ENCODE measurements at places on chromosomes 12 and 14.

- DNase-seq, result no peak
Observed at GRCh38 chr14:99544991-99545390, 59.0 kb downstream of the CCDC85C start.

- no peak for DNase-seq
Observed at GRCh38 chr14:74239848-74240793, 872 bp downstream of the VSX2 start.

- DNase-seq, result no peak
Observed at GRCh38 chr14:102262929-102263462, 42.0 kb downstream of the MOK start.

- DNase-seq, result no peak
Observed at GRCh38 chr12:116552773-116553373, 6.3 kb upstream of the MAP1LC3B2 start.

GRCh38 chr14:24965934-24966578 is 83.9 kb downstream of the STXBP6 start:
- DNase-seq, result peak; percentile 90

GRCh38 chr14:65304239-65304638 is 108.3 kb upstream of the FUT8 start:
- DNase-seq, result no peak

GRCh38 chr12:45309836-45310626 is 94.1 kb downstream of the ANO6 start:
- DNase-seq, result peak; percentile 36

- no peak for DNase-seq
Observed at GRCh38 chr12:12983420-12984035, 16.5 kb downstream of the HEBP1 start.

GRCh38 chr14:105541218-105541875 is 15.0 kb downstream of the TMEM121 start:
- no peak for DNase-seq

- no peak for DNase-seq
Observed at GRCh38 chr12:56298828-56299227, 1.3 kb downstream of the CS start.

DNA sequence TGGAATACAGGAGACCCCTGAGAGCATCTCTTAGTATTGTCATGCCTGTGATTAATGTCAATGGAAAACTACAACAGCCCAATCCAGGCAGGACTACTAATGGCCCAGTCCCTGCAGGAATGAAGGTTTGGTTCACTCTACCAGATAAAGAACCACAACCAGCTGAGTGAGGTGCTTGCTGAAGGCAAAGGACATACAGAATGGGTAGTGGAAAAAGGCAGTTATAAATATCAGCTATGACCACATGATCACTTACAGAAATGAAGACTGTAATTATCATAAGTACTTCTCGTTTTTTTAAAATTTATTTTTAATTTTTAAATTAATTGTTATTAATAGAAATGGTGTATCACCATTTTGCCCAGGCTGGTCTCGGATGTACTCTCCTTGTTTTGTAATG is 17.2 kb upstream of the LPCAT3 start:
- DNase-seq, result no peak

GRCh38 chr12:43162138-43162537 is 389.9 kb downstream of the ADAMTS20 start:
- DNase-seq, result no peak

DNA sequence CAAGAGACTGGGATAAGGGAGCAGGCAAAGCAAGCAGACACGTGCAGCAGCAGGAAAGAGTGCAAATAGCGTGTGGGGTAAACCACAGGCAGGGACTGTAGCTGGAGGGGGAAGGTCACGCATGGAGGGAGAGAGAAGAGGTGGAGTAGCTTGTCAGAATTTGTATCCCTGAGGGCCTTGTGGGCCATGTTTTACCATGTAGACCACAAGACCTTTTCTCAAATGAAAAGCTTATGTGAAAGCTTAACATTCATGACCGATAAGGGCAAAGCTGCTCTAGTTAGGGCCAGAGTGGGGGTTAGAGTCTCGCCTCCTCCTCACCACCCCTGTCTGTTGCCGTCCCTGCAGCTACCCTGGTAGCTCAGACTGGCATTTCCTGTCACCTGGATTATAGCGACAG is 152.9 kb upstream of the E2F7 start:
- DNase-seq, result no peak

DNA sequence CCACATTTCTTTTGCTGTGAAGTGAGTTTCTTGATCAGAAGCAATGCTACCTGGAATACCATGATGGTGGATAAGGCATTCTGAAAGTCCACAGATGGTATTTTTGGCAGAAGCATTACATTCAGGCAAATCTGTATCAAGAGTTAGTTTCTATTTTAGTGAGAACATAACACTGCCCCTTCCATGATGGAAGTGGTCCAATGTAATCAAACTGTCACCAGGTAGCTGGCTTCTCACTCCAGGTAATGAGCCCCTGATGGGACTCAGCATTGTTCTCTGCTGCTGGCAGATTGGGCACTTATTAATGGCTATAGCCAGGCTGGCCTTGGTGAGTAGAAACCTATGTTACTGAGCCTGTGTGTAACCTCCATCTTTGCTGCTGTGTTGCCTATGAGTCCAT is 80.7 kb downstream of the KCNA5 start:
- no peak for DNase-seq

DNA sequence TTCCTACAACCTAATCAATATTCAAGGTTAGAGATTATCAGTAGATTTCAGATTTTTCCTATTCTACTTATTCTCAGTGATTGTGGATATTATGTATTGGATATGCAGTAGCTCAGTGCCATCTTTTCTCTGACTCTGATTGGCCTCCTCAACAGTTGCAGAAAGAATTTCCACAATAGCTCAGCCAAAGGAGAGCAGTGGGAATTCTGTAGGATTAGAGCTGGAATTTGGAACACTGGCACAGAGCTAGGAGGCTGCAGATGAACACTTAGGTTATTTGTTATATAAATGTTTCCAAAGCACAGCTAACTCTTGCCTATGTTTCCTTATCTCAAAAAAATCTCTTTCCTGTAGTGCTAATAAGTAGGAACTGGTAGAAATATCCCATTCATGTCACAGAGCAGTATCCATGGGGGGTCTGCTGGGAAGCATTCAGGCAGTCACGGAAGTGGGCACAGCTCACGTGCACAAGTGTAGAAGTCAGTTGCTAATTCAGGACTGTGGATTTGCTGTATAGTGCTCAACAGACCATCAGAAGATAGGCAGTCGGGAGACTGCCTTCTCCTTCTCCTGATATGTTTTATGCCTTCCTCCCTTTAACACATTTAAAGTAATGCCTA is 116.2 kb upstream of the TMEM260 start:
- DNase-seq, result no peak

- DNase-seq, result no peak
Observed at GRCh38 chr12:56237552-56237951, 7.7 kb downstream of the SLC39A5 start.

DNA sequence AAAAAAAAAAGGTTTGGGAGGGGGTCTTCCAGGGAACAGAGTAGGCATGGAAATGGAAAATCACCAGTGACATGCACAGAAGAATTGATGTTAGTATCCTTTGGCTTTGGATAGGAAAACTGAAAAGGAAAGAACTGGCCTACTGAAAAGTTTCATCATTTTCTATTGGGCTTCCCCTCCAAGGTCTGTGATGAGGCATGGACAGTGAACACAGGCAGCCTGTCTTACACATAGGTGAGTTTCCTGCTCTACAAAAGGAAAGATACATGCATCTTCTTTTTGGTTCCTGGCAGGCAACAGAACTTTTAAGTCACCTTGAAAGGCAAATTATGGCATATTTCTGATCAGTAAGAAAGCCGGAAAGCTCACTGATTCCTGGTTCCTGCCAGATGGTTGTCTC is 5.8 kb downstream of the BMAL2 start:
- no peak for DNase-seq

- DNase-seq, result no peak
Observed at GRCh38 chr12:52969828-52970569, 21.1 kb downstream of the KRT18 start.

GRCh38 chr14:100030452-100031153 is 34.6 kb upstream of the EVL start:
- peak; percentile 75 for DNase-seq

GRCh38 chr12:98743362-98743953 is 98.4 kb downstream of the APAF1 start:
- DNase-seq, result no peak

DNA sequence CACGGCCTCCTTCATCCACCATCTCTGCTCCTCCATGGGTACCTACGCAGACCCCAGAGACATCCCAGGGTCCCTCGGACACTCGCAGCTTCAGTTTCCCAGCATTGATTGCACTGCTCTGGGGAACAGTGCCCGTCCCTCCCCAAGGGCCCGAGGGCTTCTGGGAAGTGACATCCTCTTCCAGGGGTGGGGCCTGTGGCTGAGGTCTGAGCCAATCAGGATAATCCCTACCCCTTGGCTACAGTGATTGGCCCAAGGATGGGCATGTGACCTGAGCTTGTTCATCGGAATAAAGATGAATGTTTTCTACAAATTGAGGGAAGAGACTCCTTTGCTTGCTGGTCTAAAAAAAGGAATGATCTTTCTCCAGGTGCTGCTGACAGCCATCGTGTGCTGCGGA is 37.3 kb upstream of the MYL2 start:
- no peak for DNase-seq

DNA sequence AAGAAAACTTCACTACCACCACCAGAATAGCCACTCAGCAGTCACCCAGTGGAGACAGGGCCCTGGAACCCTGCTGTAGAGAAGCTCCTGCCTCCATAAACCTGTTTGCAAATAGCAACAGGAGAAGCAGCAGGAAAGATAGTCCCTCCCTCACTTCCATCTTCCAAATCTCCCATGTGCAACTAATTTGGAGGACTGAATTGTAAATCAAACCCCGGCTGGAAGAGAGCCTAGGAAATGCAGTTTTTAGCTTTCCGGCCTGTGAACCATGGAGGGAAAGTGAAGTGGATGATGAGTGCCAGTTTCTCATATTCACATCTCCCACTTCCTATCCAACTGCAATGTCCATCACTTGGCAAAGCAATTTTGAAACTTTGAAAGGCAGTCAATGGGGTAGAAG is 167.2 kb upstream of the FRMD6 start:
- DNase-seq, result no peak

DNA sequence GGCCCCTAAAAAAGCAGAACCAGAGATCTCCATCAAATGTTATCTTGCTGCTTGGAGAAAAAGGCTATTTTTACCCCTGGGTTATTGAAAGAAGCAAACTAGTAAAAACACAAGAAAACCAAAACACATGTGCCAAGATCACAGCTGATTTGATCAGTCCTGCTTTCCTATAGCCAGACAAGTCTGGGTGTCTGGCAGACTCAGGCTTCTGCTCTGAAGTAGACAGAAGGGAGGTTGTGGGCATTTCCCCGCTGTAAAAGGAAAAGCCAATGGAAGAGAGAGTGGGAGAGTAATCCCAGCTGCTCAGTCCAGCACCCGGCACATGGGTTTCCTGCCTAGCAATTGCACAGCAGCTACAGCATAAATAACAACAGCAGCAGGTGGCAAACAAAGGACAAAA is 177.9 kb downstream of the PHLDA1 start:
- DNase-seq, result no peak
